ENCODE measurements at places on chromosomes 13 and 19. TPM values are rescaled to one million over a fixed set of nuclear protein-coding genes. Genes with fewer than 3 reads are reported as not detected.

DNA sequence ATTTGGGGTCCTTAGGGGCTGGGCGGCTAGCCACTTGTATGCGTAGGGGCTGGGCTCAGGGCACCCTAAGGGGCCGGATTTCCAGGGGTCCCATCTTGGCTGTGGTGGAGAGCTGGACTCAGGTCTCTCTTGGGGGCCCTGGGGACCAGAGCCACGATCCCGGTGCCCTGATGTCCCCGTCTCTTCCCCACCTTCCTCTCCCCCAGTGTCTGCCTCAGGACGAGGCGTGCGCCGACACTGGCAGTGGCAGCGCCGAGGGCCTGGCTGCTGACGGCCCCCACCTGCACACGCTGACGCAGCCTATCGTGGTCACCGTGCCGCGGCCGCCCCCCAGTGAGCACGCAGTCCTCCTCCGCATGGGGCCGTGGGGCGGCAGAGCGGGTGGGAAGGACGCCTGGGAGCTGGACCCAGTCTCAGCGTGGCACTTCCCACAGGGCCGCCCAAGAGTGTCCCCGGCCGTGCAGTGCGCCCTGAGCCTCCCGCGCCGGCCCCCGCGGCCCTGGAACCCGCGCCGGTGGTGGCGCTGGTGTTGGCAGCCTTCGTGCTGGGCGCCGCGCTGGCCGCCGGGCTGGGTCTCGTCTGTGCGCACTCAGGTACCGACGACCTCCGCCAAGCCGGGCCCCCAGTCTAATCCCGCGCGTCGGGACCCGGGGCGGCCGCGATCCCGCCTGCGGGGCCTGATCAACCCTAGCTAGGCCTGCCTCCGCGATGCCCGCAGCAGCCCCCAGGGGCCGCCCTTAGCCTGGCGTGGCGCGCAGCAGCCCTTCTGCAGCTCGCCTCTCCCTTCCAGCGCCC lies 2.7 kb upstream of the SNAPC2 start:
- peak; percentile 32 for DNase-seq

GRCh38 chr13:99916366-99917103 lies 55.0 kb downstream of the ZIC5 start:
- peak; percentile 75 for DNase-seq

- DNase-seq, result no peak
These were observed 515.8 kb downstream of the KLF12 start for GRCh38 chr13:73618275-73618865.

DNA sequence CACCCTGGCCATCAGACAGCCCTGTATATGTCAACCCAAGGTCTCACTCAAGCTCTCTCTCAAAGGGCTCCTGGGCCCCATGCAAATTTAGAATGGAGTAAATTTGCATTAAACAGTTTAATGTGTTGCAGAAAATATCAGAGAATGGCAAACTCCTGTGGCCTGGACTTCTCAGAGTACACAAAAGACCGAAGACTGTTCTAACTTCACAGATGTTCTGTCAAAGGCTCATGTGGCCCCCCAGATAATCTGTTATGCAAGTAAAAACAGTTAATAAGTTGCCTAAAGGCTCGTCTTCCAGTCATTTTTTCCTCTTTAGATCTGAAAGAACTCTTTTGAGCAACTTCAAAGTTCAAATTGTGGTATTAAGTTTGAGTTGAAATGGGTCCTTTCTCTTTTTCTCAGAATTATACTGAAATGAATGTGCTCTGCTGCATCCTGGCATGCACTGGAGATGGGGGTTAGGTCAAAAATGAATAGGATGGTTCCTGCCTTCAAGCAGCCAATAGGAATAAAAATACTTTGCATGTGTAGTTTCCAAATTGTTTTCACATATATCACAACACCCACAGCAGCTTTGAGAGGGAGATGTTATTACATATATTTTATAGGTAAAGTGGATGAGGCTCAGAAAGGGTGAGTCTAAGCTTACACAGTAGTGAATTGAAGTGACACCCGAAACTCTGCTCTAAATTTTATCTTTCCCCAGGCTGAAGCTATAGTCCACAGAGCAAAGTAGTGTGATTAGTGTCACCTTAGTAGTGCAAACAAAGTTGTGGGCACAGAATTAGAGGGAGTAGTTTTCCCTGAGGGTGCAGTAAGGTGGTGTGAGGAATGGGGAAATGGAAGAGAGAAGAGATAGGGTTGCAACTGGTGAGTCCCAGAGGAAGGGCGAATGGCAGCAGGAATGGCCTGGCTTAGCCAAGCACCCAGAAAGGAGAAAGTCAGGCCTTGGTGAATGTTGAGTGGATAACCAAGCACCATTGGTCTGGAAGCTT lies 205.0 kb upstream of the RFC3 start:
- DNase-seq, result no peak

DNA sequence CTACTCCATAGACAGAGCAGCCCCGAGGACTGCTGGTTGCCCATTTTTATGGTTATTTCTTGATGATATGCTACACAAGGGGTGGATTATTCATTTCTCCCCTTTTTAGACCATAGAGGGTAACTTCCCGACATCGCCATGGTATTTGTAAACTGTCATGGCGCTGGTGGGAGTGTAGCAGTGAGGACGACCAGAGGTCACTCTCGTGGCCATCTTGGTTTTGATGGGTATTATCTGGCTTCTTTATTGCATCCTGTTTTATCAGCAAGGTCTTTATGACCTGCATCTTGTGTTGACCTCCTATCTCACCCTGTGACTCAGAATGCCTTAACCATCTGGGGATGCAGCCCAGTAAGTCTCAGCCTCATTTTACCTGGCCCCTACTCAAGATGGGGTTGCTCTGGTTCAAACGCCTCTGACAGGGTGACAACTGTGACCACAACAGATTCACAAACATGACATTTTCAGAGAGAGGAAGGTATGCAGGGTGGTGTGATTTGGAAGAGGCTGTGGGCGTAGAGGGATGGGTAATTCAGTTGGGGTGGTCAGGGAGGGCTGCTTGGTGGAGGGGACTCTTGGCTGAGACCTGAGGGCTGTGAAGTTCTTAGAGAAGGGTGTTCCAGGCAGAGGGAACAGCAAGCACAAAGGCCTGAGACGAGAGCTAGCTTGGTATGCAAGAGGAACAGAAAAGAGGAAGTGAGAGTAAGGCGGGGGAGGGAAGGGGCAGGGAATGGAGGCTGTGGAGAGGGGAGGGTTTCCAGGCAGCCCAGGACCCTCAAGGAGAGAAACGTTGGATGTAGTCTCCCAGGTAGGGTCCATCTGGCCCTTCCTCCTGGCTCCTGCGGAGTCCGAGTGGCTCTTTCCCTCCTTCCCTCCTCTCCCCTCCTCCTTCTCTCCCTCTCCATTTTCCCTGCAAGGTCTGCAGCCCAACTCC lies 23.5 kb downstream of the FAM187B start:
- DNase-seq, result no peak

DNA sequence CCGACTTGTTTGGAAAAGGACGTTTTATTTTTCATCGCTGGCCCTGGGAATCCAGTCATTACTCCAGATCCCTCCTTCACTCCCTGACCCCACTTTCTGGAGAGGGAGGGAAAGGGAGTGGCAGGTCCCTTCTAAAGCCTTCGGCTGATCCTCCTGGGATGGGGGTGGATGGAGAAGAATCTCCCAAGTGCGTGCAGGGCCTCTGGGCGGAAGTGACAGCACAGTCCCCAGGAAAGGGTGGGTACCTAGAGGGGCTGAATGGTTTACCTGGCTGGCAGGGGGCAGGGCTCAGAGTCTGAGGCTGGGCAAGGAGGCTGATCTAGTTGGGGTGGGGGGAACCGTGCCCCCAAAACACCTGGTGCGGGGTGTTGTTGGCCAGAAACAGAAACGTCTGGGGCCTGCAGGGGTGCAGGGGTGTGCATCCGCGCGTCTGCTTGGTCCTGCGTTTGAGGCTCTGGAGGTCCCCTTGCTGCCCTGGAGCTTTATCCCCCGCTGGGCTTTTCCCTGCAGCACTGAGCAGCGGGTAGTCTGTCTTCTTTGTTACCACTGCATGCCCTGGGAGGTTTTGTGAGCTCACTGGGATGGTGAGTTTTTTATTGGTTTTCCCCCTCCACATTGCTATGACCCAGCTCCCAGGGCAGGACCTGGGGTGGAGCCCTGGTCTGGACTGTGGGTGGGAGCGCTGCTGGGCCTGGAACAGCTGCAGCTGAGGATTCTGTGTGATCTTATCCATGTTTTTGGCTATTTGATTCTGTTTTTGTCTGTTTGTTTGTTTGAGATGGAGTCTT lies 3.0 kb upstream of the ZNF628 start:
- no peak for DNase-seq

GRCh38 chr13:25843692-25844091 lies 208.1 kb downstream of the SHISA2 start:
- DNase-seq, result no peak

GRCh38 chr13:50700664-50701305 lies 142.7 kb downstream of the DLEU7 start:
- no peak for DNase-seq

- DNase-seq, result no peak
These were observed 5.2 kb upstream of the OR10H1 start for GRCh38 chr19:15820646-15821045.

Gene DMKN
- 0.32 TPM for total RNA-seq

Gene LAIR1
- not detected for total RNA-seq

Gene EXOC3L2
- total RNA-seq, result not detected
